ENCODE measurements at places on chromosomes 13 and 19.

GRCh38 chr13:31029102-31029501, 96.6 kb downstream of the TEX26 start:
- DNase-seq: no peak

- no peak for DNase-seq
Measured at GRCh38 chr19:7699417-7700401, 2.2 kb downstream of the FCER2 start.

DNA sequence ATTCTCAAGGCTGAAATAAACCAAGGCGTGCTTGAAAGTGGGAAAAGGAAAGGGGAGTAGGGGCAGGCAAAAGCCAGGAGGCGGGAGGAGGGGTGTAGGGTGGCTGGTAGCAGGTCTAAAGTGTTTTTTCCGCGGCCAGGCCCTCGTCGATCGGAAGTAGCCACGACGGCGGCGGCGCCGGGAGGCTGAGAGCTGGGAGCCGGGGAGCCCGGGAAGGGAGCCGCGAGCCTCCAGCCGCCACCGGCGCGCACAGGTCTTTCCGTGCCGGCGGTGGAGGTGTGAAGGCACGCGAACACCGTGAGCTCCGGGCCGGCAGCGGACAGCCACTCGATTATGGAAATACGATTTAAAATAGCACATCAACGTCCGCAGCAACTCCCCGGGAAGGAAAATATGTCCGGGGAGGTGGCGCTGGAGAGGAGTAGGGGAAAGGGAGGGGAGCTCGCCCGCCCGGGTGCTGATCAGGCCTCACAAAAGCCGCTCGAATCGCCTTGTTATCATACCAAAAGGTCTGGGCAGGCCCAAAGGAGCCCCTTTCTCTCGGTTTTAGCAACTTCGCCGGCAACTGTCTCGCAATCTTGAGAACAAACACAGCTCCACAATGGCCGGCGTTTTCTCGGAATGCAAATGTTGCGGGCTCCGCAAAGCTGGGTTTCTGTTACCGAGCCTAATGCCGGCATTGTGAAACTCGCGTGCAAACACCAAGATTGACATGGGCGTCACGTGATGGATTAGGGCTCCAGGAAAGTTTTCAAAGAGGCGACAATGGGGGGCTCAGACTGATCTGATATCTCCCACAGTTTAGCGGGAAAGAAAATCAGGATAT, 2.9 kb upstream of the PCDH8 start:
- DNase-seq: no peak

- DNase-seq: no peak
Measured at GRCh38 chr19:38228005-38228377, 4.0 kb upstream of the DPF1 start.

GRCh38 chr13:110408286-110408685, 101.2 kb downstream of the COL4A2 start:
- no peak for DNase-seq

DNA sequence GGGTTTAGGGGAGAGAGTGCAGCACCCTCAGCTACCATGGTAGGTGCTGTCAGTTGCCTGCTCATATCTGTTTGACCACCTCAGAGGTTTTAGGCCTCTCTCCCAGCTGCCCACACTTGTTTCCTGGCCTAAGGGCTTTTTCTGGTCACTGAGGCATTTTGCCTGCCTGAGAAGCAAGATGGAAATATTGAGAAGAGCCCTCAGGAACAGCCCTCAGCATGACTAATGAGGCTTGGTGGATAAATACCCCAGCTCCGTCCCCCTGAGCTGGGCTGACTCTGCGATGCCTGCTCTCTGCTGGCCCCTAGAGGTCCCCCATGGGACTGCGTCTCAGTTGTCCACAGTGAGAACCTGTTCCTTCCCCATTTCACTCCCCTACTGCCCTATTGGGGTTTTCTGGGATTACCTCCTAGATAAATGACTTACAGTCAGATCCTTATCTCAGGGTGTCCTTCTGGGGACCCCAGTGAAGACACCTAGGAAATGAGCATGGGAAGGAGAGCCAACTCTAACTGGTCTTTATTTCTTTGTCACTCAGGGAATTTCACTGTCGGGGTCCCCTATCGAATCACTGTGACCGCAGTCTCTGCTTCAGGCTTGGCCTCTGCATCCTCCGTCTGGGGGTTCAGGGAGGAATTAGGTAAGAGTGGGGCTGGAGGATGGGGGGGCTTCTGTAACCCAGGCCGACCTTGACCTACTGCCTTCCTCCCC, 13.3 kb downstream of the PALM3 start:
- DNase-seq: peak; percentile 73

GRCh38 chr19:5143471-5144411, 174.8 kb downstream of the KDM4B start:
- DNase-seq: no peak

DNA sequence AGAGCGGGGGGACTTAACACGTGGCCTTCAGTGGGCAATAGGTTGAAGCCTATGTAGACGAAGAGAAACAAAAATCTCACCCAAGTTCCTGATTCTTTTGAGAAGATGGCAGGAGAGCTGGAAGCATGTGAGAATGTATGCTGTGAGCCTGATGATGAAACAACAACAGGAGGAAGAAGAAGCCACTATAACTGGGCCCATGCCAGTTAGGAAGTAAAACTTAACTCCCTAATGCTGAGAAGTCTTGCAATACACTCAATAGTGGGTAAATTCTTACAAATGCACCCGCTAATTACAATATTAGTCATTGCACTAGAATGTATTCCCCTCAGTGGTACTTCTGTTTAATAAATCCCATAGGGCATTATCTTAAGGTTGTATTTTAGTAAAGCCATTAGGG, 9.1 kb downstream of the PCDH17 start:
- DNase-seq: no peak

GRCh38 chr13:87678372-87678752, 7.2 kb downstream of the SLITRK5 start:
- DNase-seq: no peak

GRCh38 chr13:47397739-47398138, 500.9 kb upstream of the HTR2A start:
- DNase-seq: no peak

DNA sequence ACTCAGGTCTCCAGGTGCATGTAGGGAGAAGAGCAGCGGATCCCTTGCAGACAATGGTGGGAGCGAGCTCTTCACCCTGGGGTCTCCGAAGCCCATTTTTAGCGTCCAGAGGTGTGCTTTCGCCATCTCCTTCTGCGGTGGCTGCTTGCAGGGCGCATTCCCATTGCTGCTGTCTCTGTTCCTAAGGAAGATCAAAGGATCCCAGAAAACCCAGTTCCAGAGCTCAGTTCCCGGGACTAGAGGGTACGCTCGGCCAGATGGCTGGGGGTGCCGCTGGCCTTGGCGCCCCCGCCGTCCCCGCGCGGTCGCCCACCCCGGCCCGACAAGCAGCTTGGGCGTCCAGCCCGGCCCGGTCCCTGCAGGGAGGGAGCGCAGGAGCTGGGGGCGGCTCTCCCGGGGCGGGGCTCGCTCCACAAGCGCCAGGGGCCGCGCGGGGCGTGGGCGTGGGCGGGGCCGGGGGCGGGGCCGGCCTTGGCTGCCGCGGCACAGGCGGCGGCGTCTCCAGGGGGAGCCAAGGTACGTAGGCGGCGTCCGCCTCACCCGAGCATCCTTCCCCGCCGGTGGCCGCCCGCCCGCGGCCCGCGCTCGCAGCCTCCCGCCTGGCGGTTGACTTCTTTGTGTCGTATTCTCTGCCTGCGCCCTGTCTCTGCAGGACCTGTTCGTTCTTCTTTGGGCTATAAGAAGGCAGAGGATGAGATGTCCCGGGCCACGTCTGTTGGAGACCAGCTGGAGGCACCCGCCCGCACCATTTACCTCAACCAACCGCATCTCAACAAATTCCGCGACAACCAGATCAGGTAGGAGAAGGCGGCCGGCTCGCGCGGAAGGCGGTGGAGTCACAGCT, 96.8 kb downstream of the ATP8A2 start:
- no peak for DNase-seq

DNA sequence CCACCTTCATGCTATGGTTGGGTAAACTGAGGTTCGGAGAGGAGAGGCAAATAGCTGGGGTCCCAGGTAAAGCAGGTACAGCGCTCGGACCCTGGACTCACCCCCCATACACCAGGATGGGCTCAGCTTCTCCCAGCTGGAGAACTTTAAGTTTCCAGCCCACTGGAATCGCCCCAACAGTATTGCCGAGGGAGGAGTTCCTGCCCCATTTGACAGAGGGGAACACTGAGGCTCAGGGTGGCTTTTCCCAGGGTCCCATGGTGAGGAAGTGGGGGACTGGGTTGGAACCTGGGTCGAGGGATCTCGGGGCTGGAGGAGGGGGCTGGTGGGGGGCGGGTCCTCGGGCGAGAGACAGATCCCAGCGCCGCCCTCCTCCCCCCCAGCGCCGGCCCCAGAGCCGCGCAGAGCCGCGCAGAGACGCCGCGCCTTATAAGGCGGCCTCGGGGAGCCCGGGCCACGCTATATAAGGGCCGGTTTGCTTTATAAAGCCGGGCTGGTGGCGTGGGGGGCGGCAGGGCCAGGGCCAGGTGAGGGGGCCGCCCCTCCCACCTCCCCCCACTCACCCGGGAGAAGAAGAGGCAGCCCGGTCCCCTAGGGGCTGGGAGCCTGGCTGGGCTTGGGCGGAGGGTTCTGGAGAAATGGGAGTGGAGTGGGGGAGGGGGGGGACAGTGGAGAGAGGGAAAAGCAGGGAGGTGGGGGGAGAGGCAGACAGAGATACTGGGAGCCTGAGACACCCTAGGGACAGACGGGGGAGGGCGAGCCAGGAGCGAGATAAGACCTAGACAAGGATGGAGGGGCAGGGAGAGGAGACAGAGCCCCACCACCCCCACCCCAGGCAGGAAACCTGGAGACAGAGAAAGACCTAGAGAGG, 1.1 kb downstream of the CNN1 start:
- DNase-seq: no peak

DNA sequence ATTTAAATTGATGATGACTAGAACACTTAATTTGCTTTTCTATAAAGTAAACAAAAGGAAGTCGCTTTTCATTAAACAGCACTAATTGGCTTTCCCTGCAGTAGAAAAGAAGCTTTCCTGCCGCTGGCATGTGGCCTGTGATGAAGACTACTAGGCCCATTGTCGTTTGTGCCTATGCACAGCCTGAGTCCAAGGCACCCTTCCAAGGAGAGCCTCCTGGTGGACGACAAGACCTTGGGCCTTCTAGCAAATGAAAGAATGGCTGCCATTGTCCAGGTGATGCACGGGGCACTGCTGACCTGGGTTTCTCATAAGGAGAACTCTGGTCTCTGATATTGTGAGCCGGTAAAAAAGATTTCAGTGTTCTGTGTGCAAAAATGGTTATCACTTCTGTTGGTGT, 233.0 kb downstream of the COL4A1 start:
- no peak for DNase-seq

DNA sequence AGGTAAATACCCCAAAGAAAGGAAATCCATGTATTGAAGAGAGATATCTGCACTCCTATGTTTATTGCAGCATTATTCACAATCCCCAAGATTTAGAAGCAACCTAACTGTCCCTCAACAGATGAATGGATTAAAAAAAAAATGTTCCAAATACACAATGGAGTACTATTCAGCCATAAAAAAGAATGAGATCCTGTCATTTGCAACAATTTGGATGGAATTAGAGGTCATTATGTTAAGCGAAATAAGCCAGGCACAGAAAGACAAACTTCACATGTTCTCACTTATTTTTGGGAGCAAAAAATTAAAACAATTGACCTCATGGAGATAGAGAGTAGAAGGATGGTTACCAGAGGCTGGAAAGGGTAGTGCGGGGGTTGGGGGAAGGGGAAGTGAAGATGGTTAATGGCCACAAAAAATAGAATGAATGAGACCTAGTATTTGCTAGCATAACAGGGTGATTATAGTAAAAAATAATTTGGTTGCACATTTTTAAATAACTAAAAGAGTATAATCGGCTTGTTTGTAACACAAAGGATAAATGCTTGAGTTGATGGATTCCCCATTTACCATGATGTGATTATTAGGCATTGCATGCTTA, 9.7 kb upstream of the ZNF709 start:
- DNase-seq: no peak

GRCh38 chr13:107941345-107942029, 273.8 kb downstream of the LIG4 start:
- DNase-seq: no peak

- peak; percentile 96 for DNase-seq
Measured at GRCh38 chr19:17001603-17002183, 24.9 kb downstream of the CPAMD8 start.

GRCh38 chr19:50261446-50261970, 58.1 kb downstream of the MYH14 start:
- no peak for DNase-seq

DNA sequence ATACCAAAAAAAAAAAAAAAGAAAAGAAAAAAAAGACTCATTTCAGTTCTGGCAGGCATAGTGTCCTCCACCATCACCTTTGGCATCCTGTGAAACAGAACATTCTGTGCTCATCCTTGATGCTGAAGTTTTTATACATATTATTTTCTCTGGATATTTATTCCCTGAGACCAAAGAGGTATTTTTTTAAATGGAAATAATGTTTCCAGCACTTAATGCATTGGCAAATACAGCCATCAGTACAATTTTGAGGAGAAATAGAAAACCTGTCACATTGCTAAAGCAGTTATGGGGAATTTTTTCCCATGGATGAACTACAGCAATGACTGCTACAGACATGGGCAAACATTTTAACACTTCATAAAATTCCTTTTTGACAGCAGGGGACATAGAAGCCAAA, 312.4 kb downstream of the DNAJC15 start:
- DNase-seq: no peak

DNA sequence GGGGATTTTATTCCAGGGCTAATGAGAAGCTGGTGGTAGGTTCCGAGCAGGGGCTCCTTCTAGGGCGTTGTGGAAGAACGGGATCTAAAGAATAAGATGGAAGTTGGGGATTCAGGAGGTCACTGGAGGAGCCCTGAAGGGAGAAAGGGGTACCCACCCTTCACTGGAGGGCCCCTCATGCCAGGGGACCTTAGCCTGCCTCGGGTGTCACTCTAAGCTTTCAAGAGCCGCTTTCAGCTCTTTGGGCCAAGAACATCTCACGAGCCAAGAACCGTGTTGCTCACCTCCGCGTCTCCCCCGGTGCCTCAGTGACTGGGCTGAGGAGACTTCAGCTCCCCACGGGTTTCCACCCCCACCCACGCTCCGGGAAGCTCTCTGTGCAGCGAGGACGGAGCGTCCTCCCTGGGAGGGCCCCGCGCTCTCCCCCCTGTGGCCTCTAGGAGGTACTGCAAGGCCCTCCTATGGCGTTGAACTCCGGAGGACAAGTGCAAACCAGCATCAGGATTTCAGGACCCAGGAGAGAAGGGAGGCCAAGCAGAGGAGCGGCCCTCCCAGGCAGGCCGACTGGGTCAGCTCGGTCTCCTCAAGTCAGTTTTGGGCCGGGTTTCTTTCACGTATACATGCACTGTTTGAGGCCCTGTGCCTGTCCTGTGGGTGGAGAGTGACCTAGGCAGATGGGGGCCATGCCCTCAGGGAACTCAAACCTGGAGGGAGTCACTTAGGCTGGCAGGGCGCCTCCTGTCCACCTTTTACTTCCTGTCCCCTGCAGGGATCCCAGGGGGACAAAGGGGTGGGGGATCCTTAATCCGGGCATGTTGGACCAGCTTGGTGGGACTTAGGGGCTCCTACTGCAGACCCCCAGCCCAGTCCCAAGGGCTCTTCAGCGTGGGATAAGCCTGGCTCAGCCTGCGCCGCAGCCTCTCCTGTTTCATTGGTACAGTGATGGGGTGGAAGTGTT, 5.1 kb upstream of the KRTDAP start:
- DNase-seq: peak; percentile 60

GRCh38 chr13:61253105-61253877, 162.4 kb downstream of the PCDH20 start:
- DNase-seq: no peak

GRCh38 chr19:45347570-45348366, 7.2 kb downstream of the KLC3 start:
- DNase-seq: no peak

GRCh38 chr19:12639901-12640613, 26.5 kb downstream of the MAN2B1 start:
- DNase-seq: peak; percentile 80

- no peak for DNase-seq
Measured at GRCh38 chr13:113595131-113595530, 10.6 kb downstream of the TFDP1 start.

Data from naive thymus-derived CD4-positive, alpha-beta T cell (primary cell).